ENCODE measurements at places on chromosomes 16 and 17. TPM values are rescaled to one million over a fixed set of nuclear protein-coding genes. Genes with fewer than 3 reads are reported as not detected.
A peak's percentile ranks its signal among the peaks of the same experiment; 100 is the strongest.

DOC2A gene
- polyA plus RNA-seq = not detected

DNA sequence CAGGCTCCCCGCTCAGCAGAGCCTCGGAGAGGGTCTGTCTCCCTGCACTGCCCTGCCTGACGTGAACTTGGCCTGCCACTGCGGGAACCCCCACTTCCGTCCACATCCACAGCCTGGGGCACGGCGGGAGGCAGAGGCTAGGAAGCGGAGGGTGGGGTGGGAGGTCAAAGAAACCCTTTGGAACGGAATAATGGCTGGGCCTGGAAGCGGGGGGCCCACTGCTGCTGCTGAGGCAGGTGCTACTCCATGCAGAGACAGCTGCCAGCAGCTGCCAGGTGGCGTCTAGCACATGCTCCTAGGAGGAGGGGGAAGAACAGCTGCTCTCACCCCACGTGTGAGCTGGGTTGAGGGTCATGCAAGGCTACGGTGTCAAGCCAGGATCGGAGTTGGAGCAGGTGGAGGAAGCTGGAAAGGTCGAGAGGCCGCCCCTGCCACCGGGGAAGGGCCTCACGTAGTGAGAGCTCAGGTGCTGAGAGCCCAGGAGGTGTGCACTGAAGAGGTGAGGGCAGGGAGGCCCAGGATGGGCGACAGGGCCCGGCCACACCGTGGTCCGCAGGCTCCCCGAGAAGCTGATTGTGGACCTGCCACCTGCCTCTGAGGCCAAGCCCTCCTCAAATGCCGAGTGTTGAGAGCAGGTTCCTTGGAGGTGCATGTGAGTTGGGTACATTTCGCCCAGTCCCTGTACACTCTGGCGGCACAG lies 9.8 kb downstream of the FSCN2 start:
- no peak for DNase-seq

CCL5 gene
- polyA plus RNA-seq = 9.4 TPM

DNA sequence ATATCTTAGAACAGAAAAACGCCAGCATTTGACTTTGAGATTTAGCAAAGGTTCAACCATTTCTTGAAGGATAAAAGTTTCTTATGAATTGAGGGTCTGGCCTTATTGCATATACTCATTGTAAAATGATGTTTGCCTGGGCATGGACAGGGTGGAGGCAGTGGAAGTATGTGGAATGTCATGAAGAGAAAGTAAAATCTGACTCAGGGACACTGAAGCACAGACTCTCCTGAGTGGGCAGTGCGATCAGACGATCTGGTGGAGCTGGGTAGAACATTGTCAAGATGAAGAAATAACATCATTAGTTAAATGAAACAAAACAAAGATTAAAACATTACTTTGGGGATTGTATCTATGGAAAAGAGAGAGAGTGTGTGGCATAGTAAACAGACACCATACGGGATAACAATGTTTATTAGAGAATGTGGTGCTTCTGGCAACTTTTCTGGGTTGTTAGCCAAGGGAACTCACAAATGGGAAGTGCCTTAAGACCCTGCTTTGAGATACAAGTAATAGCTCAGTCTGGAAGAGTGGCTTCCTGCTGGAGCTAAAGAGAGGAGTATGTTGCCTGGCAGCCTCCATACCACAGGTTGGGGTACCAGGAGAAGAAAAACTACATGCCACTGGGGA lies 4.4 kb downstream of the MAP3K3 start:
- DNase-seq = no peak

DNA sequence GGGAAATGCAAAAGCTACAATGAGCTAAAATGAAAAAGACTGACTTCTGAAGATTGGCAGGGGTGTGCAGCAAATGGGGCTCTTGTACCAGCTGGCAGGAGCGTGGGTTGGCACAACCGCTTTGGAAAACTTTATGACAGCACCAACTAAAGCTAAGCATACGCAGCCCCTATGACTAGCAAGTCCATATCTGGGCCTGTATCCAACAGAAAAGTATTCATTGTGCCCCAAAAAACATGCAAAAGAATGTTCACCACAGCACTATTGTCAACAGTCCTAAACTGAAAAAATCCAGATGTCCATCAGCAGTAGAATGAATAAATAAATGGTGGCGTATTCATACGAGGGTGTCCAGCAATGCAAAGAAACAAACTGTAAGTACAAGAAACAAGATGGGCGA lies 22.6 kb upstream of the ITGA3 start:
- DNase-seq = peak; percentile 85

Data from aorta (tissue), 5 donors.